ENCODE measurements at places on chromosomes 3 and 15.

DNA sequence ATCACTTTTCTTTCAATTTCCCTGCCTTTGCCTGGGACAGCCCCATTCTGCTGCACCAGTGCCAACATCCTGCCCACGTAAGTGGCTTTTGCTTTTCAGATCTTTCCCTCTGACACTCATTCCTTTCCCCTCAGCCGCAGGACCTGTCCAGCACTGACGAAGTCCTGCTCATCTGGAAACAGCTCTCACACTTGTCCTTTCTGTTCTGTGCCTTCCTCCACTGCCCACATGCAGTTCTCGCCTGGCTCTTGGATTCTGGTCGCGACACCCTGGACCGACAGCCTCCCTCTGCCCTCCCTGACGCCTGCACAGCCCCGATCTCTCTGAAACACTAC is 99.7 kb downstream of the ADCY5 start:
- no peak for DNase-seq

- DNase-seq: peak; percentile 82
Observed at GRCh38 chr3:11581237-11582190, 62.2 kb downstream of the VGLL4 start.

- DNase-seq: peak; percentile 64
Observed at GRCh38 chr3:45760878-45761711, 35.2 kb downstream of the SLC6A20 start.

DNA sequence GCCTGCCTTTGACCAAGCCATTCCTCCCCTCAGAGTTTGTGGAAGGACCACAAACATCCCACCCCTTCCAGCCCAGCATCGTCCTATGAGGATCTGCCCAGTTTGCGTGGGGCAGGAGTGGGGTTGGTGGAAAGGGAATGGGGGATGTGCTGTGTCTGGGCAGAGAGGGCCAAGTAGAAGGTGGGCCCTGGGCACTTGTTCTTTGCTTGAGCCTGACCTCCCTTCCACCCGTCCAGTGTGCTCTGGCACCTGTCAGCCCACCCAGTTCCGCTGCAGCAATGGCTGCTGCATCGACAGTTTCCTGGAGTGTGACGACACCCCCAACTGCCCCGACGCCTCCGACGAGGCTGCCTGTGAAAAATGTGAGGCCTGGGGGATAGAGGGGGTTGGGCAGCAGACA is 10.3 kb downstream of the SPINT1 start:
- DNase-seq: no peak

DNA sequence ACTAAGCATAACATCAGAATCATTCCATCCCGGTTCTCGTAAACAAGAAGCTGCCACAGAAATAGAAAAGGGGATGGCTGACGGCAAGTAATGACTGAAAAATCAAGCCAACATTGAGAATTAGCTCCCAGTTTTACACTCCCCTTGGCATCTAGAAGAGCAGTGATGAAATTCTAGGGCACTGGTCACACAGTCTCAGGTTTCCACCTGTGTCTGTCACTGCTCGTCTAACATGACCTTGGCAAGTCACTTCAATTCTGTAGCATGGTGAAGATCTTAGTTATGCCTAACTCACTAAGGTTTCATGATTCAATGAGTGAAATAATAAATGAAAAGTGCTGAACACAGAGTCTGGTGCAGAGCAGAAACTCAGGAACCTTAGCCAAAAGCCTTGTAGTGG is 272.3 kb upstream of the ARRDC4 start:
- no peak for DNase-seq

- no peak for DNase-seq
Observed at GRCh38 chr15:39388118-39388517, 192.8 kb upstream of the THBS1 start.

- peak; percentile 87 for DNase-seq
Observed at GRCh38 chr3:24242012-24242698, 252.5 kb downstream of the THRB start.

DNA sequence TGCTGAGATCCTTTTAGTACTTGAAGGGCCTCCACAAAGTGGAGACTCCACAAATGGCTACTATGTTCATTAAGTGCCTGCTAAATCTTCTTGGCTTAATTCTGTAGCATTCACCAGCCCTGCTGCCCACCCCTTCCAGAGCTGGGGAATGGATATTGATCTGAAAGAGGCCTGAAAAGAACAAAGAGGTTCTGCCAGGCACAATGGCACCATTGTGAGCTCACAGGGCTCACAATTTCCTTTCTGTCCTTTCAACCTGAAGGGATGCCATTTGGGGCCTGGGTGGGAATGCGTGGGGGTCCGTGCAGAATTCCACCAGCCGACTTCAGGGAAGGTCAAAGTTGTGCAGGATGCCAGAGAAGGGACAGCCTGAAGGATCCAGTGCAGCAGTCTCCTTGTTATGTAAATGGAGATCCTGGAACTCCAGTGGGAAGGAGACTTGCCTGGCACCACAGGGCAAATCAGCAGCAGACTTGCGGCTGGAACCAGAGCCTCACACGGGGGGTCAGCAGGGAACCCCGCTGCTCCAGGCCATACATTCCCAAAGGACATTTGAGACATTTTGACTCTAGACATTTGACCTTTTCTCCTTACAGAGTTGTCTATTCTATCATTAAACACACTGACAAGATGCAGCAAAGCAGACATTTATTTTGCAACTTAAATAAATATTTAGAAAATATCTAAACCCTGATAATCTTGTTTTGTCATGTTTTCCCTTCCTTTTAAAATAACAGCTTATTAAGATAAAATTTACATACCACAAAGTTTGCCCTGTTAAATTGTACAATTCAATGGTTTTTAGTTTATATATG is 21.5 kb upstream of the MORF4L1 start:
- no peak for DNase-seq

GRCh38 chr3:150740733-150741496 is 22.1 kb downstream of the SIAH2 start:
- DNase-seq: no peak

Measured in tongue (tissue), 3 donors.